ENCODE measurements at places on chromosomes 12 and 14.

GRCh38 chr14:57232006-57232405, 36.7 kb downstream of the EXOC5 start:
- no peak for DNase-seq

DNA sequence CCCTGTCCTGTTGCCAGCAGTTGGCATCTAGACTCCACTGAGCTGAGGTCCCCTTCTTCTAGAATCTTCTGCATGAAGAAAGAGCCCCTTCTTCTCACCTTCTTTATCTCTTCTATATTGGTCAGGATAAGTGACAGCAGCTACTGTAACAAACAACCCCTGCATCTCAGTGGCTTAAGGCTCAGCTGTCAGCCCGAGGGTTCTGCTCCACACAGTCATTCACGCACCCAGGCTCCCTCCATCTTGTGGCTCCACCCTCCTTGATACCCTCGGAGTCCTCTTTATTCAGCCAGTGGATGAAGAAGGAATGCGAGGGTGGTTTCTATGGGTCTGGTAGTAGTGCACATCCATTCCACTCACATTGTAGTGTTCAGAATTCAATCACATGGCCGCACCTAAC, 10.5 kb upstream of the RFLNA start:
- DNase-seq = no peak

DNA sequence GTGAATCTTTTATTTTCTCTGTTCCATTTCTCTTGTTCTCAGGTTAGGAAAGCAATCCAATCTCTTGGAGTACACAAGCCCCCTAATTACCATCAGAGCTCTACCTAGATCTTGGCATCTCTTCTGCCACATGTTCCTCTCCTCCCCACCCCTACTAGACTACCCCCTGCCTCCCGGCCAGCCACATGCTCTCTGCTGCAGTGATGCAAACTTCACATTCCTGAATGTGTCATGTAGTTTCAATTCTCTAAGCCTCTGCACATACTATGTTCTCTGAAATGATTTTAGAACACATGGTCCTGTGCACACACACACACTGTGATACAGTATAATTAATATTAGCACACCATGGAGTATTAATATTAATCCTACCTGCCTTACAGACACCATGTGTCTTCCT, 104.6 kb downstream of the EFCAB11 start:
- DNase-seq = no peak

- no peak for DNase-seq
These were observed 203.8 kb downstream of the RBM19 start for GRCh38 chr12:113762155-113762881.

- no peak for DNase-seq
These were observed 13.4 kb upstream of the CDKL1 start for GRCh38 chr14:50410071-50410470.

DNA sequence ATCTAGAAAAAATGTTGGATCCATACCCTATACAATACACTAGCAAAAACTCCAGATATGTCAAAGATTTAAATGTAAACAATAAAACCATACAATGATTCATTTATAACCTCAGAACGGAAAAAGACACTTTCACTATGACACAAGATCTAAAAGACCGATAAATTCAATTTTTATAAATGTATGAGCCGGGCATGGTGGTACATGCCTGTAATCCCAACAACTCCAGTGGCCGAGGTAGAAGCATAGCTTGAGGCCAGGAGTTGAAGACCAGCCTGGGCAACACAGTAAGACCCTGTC, 2.5 kb upstream of the SOS2 start:
- no peak for DNase-seq

DNA sequence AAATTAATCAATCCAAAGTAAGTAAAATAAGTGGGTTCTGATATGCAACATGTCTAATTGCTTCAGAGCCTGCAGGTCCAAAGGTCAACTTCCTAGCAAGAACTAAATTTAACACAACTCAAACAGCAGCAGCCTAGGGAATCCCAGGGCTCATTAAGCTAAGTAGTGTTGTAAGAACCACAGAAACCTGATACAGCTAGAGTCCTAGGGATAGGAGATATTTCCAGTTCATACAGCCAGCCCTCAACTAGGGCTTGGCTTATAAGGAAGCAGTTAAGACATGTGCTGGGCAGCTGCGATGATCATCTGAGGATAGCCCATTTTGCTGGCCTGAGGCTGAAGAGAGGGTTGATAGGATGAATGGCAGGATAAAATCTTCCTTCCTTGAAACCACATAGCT, at the start of gene OR4Q3:
Gene OR4Q3, plus strand, starts transcription at position 316 of the 400 bp plus-strand sequence.
- DNase-seq = no peak

GRCh38 chr12:28223858-28224257, 33.6 kb downstream of the CCDC91 start:
- no peak for DNase-seq

DNA sequence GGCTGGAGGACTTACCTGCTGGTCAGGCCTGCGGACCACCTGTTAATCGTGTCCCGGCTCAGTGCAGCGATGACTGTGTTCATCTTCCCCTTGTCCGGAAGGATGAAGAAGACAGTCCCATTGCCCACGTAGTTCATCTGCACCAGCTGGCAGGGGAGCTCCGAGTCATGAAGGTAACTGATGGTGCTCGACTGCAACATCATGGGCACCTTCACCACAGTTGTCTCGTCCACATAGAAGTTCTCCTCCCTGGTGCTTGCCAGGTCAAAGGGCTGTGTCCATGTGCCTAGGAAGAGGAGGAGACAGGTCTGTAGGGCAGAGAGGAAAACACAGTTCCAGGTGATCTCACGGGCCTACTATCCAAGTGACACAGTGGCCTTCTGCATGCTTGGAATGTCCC, 13.4 kb downstream of the SERPINA6 start:
- DNase-seq = no peak

DNA sequence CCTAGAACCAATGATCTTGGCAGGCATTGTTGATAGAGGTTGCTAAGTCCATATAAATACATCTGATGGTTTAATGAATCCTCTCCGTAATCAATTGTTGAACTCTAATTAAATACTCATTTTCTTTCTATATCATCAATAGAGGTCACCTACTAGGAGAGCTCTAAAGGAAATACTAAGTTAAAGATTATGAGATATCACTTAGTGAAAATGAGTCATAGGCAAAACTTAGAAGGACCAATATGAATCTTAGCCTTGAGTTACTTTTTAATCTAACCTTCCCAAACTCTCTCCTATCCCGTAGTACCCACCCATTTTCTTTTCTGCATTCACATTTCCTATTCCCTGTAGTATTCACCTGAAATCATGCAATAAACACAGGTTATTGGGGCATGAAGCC, 50.2 kb downstream of the MBIP start:
- DNase-seq = no peak

GRCh38 chr12:70919597-70920035, 922 bp downstream of the PTPRR start:
- DNase-seq = no peak

DNA sequence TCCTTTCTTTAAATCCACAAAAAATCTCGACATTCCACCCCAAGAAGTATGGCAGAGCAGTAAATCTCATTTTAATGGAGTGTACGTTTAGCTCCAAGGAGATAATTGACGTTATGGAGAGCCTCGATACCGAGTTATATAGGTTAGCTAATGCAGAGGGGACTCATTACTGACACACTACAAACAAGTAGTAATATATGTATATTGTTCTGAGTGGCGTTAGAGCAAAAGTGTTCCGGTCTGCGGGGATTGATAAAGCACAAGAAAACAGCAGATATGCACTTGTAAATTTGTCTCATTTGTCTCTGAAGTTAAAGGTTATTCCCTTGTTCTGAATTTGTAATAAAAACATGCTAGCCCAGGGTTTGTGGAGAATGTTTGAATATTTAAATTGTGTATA, 84.1 kb downstream of the BCL11B start:
- no peak for DNase-seq

GRCh38 chr14:51539571-51540037, 112.1 kb upstream of the FRMD6 start:
- DNase-seq = no peak

- no peak for DNase-seq
These were observed 171.0 kb downstream of the BTG1 start for GRCh38 chr12:91974541-91975085.

- no peak for DNase-seq
These were observed at the start of gene NRXN3 for GRCh38 chr14:78170203-78170602. Gene NRXN3 (plus strand): TSS chr14:78170373. CDS start chr14:78243094, 72,721 bp downstream.

- DNase-seq = no peak
These were observed 80.5 kb downstream of the TMEM260 start for GRCh38 chr14:56659964-56660551.

DNA sequence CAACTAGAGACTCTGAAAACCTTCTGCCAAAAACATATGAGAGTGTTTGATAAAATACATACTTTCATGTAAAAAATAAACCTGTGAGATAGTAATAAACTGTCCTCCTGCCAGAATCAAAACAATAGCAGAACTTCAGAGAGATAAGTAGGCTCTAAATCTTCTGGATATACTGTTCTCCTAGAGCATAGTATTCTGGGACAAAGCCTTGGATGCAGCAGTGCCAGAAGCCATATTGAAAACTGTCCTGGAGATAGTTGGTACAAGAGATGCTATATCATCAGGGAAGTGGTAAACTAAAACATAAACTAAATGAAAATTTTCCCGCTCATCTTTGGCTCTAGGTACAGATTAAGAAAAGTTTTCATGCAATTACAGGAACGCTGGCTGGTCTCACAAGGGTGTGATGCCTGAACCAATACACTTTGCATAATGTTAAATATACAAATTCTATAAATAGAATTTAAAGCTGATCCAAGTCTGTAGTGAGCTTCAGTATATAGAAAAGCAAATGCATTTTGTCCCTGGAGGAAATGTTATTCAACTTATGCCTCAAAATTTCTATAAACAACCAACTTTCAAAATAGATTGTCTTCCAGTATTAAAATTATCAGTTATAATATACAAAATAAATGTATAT, 355.6 kb downstream of the ADAMTS20 start:
- DNase-seq = no peak

- DNase-seq = no peak
These were observed 257.8 kb downstream of the NUAK1 start for GRCh38 chr12:105880824-105881388.

DNA sequence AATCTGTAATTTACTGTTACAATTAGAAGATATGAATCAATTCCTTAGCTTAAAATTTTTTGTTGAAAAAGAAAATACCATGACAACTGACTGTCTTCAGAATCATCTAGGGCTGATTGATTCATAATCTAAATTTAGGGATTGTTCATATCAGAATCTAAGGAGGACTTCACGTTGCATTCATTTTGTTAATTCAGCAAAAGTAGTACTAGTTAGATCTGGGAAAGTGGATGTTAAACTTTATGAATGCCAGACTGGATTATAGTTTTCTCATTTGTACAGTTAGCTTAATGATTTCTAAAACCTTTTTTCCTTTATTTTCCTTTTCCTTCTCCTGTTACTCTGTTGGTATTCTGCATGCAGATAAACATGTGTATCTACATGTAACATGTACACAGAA, 135.5 kb downstream of the PDE3A start:
- no peak for DNase-seq

GRCh38 chr12:131357920-131358319, 353.0 kb upstream of the SFSWAP start:
- DNase-seq = no peak

GRCh38 chr12:113473942-113474341, 2.3 kb upstream of the LHX5 start:
- DNase-seq = no peak

GRCh38 chr14:69298131-69299071, 38.4 kb downstream of the GALNT16 start:
- DNase-seq = no peak

GRCh38 chr14:68172627-68173026, 353.0 kb downstream of the RAD51B start:
- DNase-seq = no peak

GRCh38 chr12:96719660-96720362, 187.2 kb upstream of the NEDD1 start:
- no peak for DNase-seq

GRCh38 chr12:8501720-8502119, 11.6 kb upstream of the CLEC4D start:
- no peak for DNase-seq

GRCh38 chr14:34450542-34450915, 11.5 kb downstream of the SPTSSA start:
- DNase-seq = no peak

DNA sequence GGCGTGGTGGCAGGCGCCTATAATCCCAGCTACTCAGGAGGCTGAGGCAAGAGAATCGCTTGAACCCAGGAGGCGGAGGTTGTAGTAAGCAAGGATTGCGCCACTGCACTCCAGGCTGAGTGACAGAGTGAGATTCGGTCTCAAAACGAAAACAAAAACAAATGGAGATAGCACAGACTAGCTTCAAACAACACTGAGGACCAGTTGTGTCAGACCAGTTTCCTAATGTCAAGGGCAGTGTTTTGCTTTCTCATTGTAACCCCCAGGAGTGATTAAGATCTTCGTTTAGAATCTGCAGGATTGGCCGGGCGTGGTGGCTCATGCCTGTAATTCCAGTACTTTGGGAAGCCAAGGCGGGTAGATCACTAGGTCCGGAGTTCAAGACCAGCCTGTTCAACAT, 18.5 kb downstream of the RPGRIP1 start:
- DNase-seq = no peak

GRCh38 chr14:70881549-70882177, 25.6 kb upstream of the PCNX1 start:
- DNase-seq = no peak

GRCh38 chr12:21631367-21631766, 26.3 kb downstream of the LDHB start:
- DNase-seq = no peak

- no peak for DNase-seq
These were observed 80.1 kb downstream of the PLEKHA5 start for GRCh38 chr12:19209661-19210060.

GRCh38 chr14:54738009-54738408, 164.6 kb downstream of the GCH1 start:
- no peak for DNase-seq

DNA sequence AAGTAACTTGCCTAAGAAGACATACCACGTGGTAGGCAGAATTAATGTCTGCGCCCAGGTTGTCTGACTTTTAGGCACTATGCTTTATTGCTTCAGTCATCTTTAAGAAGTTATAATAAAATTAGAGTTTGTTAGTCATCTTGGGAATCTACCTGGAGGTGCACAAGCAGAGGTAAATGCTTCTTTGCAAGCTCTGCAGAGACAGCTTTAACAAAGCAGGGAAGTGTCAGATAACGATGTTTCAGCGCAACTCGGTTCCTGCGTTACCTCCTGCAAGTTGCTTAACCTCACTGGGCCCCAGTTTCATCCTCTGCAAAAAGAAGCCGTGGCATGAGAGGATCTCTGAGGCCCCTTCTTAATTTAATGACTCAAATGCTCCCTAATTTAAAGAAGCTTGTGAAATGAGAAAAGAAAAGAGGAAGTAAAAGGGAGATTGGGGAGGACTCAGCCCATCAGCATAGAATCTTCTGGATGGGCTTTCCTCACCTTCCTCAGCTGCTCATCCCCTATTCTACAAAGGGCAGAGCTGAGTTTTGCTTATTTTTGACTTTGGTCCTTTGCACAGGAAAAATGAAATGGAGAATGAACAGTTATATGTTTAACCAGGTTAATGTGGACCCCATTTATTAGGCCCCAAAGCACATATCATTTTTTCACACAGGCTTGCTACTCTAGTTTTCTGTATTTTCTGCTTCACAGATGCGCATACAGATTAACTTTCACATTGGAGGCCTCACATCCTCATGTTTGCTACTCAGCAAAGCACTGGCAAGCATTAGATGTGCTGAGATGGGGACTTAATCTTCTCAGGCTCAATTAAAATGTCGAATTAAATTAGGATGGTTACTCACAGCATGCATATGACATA, 5.1 kb downstream of the ARHGDIB start:
- no peak for DNase-seq
